Tibial nerve (tissue), 4 donors: ENCODE measurements at places on chromosomes 1 and 21.
A peak's percentile ranks its signal among the peaks of the same experiment; 100 is the strongest.

DNA sequence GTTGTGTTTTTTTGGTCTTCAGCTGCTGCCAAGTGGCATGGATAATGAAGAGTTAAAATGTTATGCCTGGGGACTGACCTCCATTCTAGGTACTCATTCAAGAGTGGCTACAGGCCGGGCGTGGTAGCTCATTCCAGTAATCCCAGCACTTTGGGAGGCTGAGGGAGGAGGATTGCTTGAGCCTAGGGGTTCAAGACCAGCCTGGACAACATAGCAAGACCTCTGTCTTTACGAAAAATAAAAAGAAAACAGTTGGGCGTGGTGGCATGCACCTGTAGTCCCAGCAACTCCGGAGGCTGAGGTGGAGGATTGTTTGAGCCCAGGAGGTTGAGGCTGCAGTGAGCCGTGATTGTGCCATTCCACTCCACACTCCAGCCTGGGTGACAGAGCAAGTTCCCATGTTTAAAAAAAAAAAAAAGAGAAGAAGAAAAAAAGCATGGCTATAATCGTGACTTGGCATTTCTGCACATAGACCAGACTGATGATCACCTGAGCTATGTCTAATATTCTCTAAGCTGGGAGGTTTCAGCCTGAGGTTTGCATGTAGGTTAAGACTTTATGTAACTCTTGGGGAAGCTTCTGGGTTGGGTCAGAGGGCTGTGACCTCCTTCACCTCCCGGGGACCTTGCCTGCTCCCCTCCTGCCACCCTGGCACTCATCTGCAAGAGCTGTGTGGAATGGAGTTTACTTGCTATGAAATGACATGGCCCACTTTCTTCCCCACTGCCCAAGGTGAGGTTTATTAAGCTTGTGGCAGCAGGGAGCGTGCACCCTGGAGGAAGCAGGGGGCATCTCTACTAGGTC, 51.3 kb downstream of the DHRS3 start:
- DNase-seq: no peak

GRCh38 chr21:20730441-20730840, 267.8 kb upstream of the NCAM2 start:
- no peak for DNase-seq

- no peak for DNase-seq
Observed at GRCh38 chr1:80044662-80045061, 1038.1 kb upstream of the ADGRL4 start.

DNA sequence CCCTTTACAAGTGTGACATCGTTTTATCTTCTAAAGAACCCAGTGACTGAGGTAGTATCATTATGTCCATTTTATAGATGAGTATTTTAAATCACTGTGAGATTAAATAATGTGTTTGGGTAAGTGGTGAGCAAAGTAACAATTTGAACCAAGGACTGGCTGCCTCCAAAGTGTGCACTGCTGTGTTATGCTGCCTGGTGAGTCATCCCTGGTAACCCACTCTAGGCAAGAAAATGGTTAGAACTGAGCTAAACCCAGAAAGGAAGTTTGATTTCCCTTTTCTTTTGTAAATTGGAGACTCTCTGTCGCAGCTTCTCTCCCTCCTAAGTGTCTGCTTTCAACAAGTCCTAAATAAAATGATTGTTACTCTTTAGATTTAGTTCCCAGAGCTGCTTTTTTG, 342.8 kb upstream of the KAZN start:
- DNase-seq: no peak

DNA sequence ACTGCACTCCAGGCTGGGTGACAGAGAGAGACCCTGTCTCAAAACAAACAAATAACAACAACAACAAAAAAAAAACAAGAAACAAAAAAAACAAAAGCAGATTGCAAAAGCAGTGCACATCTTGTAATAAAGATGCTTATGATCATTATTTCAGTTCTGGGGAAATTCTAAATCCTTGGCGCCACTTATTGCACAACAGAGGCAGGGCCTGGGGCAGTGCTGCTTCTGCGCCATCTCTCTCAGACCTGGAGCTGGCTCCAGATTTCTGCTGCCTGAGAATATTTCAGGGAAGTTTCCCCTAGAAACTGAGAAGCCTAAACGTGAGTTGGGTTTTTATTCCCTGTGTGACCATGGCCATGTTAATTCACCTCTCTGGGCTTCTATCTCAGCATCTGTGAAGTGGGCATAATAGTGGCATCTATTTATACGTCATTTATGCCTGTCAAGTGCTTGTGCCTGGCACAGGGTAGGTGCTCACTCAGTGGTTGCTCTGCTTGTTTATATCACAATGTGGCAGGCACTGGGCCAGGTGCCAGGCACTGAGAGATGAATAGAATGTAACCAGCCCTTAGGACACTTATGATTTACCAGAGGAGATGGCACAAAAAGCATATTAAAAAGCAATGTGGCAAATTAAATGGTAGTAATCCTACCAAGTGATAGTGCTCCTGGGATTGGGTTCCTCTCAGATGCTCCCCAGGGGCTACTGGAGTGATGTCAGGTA, 67.9 kb downstream of the MDM4 start:
- no peak for DNase-seq

DNA sequence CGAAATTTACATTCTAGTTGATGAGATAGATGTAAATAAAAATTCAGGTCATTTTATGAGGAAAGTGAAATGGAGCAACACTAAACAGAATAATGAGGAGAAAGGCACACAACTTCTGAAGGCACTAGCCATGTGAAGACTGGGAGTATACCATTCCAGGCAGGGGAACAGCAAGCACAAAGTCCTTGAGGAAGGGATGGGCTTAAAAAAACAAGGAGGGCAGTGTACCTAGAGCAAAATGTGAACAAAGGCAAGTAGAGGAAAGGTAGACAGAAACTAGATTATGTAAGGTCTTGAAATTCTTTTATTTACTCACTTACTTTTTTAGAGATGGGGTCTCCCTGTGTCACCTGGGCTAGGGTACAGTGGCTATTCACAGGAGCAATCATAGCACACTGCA, 54.1 kb upstream of the LRIG2 start:
- no peak for DNase-seq

- DNase-seq: peak; percentile 18
Observed at GRCh38 chr1:228802386-228803220, 67.3 kb downstream of the RHOU start.

DNA sequence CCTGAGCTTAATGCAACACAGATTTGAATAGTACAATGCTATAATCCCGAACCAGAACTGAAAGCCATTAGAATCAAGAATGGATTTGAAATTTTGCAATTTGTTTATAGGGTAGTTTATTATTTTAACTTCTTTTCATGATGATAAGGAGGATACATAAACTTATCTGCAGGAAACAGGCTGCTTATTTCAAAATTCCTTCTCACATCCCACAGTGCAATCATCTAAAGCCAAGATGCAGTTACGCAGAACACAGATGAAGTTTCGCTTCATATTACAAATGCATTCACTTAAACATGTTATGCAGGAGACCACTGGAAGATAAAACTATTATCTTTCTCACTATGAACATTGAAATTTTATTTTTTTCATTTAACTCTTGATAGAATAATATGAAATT, 1019.6 kb downstream of the PLA2G4A start:
- DNase-seq: no peak

DNA sequence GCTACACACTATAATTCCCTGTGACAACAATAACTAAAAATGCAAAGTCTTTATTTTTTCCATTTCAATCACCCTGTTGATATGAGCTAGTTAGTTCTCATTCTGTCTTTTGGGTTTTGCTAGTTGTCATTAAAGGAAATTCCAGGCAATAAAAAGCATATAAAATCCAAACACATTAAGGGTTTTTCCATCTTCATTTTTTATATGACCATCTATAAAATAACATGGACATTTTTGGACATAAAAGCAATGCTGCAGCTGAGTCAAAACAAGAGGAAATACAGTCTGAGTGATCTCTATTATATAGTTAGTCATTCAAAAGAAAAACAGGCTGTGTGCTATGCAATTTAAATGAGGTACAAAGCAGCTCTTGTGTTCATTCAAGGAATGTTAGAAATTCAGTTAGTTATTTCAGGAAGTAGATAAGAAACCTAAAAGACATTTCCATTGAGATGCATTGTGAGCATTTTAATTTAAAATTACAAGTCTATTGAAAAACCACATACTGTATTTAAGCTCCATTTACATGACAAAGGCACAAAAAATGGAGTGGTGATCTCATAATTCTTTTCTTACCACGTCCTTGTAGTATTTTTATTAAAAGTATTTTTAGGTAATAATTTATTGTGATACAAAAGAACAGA, 67.3 kb upstream of the BCL10 start:
- DNase-seq: no peak

DNA sequence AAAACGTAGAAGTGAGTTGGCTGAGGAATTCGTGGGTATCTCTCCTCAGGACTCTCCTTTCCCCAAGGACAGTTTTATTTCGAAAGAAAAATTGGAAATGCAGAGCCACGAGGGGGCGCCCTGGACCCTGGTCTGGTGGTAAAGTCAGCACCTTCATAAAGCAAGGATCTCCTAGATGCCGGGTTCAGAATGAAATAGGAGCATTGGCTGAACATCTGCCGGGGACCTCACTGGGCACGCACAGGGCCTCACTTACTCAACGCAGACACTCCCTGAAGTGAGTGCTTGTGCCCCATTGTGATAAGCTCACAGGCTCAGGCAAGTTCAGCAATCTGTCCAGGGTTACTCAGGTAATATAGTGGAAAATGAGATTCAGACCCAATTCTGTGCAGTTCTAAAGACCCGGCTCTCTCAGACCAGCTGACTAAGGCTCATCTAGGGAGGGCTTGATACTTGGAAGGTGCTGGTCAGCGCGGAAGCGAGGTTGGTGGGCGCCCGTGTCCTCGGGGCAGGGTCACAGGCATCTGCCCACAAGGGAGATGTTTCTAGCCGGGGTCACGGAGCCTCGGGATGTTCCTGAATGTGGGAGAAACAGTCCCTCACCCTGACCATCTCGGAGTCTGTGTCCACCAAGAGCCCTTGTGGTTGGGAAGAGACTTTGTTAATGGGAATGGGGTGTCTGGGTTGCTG, 55.7 kb upstream of the ETV3 start:
- DNase-seq: peak; percentile 26

- DNase-seq: no peak
Observed at GRCh38 chr1:34711485-34711884, 43.4 kb upstream of the GJB5 start.

GRCh38 chr1:82323144-82323841, 522.6 kb downstream of the ADGRL2 start:
- DNase-seq: no peak

GRCh38 chr1:150127464-150127863, 22.3 kb upstream of the PLEKHO1 start:
- no peak for DNase-seq

DNA sequence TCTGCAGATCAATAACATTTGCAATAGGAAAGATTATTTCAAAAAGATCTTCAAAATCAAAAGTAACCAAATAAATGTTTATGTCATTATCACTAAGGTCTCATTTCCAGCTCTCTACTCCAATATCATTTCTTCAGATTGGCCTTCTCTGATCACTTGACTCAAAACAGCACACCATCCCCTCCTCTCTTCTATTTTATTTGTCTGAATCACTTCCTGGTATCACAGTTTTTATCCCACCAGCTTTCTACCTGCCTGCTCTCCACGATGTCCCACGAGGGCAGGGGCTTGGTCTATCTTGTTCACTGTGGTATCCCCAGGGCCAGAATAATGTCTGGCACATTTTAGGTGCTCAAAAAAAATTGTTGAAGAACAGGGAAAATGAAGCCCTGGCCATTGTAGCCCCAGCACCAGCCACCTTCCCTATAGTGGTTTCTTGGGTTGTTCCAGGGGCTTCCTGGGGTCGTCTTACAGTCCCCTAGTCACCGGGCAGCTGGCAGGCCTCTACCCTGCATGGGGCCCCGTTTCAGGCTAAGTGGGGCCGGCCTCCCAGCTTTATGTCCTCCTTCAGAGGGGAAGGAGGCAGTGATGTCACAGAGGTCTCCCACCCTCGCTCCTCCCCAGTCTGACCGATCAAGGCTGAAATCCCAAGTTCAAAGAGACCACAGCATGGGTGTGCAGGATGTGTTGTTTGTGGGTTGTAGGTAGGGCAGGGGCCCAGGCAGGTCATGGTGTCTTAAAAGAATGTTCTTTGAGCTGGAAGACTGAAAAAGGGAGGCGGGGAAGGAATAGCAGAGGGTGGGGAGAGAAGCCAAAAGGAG, 3.5 kb upstream of the PADI1 start:
- no peak for DNase-seq

- no peak for DNase-seq
Observed at GRCh38 chr1:21622466-21623315, 46.5 kb downstream of the RAP1GAP start.

- DNase-seq: no peak
Observed at GRCh38 chr1:206904423-206905142, 7.3 kb downstream of the IL24 start.

- DNase-seq: no peak
Observed at GRCh38 chr1:82446236-82446635, 645.5 kb downstream of the ADGRL2 start.

DNA sequence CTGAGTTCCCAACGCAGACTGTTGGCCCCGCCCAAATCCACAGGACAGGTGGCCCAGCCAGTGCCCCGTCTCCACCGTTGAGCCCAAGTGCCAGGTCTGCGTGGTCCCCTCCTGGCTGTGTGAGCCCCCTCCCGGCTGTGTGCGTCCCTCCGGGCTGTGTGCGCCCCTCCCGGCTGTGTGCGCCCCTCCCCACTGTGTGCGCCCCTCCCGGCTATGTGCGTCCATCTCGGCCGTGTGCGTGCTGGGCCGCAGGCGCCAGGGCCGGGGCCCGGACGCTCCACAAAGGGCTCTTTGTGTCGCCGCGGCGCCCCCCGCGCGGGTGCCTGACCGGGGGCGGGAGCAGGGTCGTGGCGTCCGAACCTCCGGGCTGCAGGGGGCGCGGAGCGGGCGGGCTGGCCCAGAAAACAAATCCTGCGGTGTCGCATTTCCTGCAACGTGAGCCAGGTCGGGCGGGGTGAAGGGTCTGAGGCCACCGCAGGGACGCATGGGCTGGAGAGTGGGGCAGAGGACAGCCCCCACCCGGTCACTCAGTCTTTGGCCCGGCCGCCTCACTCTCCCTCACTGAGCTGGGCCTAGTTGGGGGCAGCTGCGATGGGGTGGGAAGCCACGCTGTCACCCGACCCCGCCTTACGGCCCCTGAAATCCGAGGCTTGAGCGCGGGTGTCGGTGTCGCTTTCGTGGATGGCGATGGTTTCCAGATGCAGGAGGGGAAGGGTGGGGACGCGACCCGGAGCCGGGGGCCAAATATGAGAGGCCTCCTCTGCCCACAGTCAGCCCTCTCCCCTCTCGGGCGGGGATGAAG, 18.8 kb downstream of the TNFRSF25 start:
- no peak for DNase-seq

GRCh38 chr1:43312212-43312623, 11.4 kb downstream of the TIE1 start:
- no peak for DNase-seq

DNA sequence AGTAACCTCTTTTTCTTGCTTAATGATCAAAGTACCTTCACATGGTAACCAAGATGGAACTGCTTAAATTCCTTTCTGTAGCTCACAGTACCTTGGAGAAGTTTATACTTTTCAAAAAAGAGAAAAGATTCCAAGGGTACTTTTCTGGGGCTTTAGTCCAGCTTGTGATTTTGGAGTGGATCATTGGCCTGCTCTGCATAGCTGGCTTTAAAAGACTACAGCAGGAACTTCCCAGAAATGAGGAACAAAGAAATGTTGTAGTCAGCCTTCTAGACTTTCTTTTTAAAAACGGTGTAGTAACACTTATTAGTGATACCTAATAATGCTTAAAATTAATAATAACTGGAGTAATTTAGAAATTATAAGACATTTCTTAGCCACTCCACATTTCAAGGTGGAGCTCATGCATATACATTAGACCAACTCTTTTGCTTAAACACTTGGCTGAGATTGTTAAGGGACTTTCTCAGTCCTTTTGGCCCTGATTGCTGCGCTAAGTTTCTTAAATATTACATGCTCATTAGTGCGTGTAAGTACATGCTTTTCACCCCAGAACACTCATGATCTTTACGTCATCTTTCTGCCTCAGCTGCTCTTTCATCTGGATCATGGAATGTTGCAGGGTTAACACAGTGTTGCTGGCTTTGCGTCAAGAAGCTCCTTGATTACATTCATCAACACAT, 57.3 kb downstream of the SDCCAG8 start:
- no peak for DNase-seq
